Left kidney (tissue), 8 donors: ENCODE measurements at places on chromosomes 2 and 18.

- no peak for DNase-seq
Observed at GRCh38 chr2:206798000-206798399, 32.6 kb downstream of the FASTKD2 start.

GRCh38 chr18:54358495-54359040, 862 bp downstream of the C18orf54 start:
- DNase-seq, result peak; percentile 37

- DNase-seq, result no peak
Observed at GRCh38 chr2:175436076-175436475, 254.6 kb upstream of the ATP5MC3 start.

- DNase-seq, result no peak
Observed at GRCh38 chr2:68316111-68316510, 3.6 kb downstream of the CNRIP1 start.

- DNase-seq, result no peak
Observed at GRCh38 chr2:128644718-128645256, 326.1 kb upstream of the HS6ST1 start.

DNA sequence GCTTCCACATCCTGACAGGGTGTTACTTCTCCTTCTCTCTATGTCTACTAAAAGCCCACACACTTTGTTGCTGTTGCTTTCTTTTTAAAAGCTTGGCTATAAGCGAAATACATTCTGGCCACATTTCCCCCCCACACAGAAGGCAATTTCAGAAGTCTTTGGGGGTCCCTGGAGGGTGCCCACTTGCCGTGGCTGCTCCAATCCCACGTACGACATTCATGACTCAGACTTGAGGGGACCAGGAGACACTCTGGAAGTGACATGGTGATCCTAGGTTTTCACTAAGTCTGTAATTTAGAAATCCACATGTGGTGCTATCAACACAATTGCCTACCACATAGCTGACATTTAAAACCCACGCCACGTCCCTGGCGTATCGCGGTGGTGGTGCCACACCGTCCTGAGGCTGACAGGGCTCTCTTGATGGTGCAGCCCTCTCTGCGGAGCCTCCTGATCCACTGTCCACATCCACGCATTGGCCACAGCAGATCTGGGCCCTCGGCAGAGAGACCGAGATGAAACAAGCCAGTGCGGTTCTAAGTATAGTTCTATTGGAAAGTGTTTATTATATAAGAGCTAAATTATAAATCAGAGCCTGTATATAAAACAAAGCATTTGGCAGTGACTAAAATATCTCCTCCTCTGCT, 42.4 kb downstream of the CYP27C1 start:
- no peak for DNase-seq

DNA sequence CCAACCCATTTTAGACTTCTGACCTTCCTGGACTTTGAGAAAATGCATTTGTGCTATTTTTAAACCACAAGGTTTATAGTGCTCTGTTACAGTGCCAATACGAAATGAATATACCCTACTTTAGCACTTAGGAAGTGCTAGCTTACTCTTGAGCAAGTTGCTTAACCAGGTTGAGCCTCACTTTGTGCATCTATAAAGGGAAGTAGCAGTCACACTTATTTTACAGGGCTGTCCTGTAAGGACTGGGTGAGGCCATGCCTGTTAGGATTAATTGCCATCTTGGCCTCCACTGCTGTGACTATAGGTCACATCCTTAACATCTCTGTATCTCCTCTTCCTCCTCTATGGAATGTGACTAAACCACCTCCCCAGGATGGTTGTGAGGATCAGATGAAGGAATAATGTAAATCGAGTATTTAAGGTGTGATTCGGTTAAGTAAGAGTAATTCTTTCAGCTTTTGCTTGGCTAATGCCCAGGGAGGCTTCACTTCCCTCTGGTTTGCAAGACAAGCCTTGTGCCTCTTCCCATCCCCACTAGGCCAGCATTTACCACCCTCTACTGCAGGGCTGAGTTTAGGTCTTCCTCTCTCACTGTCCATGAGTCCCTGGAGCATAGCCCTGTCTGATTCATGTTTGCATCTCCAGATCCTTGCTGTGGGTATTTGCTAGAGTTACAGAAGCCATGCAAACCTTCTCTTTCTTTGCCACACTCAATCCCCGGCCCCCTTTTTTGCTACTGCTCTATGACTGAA, 341.2 kb downstream of the ZNF521 start:
- no peak for DNase-seq

DNA sequence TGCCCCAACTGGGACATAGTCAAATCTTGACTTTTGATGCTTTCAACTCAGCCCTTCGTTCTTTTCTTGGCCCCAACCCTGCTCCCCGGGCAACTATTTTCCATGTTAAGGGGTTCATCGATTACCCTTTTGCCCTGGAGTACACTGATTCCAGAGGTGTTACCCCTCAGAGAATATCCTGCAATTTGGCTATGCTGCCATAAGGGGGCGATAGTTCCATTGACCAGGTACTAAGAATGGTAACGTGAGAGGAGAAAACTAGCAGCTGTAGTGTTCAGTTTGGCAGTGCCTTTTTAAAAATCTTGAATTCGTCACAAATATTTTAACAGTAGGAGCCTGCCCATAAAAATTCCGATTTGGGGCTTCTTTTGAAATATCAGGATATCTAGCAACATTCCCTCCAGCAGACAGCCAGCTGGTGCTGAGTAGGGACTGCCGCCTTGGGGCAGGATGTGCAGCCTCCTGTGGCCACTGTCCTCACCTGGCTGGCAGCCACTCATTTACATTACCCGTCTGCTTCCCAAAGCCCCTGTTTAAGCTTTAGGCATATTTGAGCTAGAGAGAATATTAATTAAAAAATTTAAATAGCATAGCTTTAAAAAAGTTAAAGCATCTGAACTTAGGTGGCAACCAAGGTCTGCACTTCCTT, 146.3 kb upstream of the SKOR2 start:
- DNase-seq, result peak; percentile 8
